Neural progenitor cell (in vitro differentiated cells): ENCODE measurements at places on chromosomes 5 and 9. TPM values are rescaled to one million over a fixed set of nuclear protein-coding genes. Genes with fewer than 3 reads are reported as not detected.

DNA sequence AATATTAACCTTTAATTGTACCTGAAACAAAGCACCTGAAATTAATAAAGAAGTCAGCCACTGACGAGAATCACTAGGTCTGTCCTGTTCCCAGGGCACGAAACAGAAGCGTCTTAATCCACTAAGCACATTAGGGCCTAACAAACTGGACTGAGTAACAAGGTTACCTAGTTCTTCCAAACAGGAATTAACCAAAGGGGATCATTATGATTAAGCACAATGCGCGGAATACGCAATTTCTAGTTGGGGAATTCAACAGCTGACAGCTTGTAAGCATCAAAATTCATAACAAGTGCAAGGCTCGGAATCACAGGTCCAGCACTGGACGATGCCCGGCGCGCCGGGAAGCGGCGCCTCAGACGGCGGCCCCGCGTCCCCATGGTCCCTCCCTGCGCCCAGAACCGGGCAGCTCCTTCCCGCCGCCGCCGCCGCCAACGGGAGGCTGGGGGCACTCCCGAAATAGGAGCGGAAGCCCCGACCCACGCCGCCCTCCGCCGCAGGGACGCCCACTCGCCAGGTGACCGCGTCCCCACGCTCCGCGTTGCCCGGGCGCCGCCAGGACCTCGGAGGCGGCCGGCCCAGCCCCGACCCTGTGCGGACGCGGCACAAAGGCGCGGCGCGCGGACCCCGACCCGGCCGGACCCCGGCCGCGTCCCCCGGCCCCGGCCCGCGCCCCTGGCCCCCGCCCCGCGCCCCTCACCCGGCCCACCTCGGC, 898 bp downstream of the CAMSAP1 start:
- peak overlapping the region; percentile 79 for H3K27ac ChIP-seq
- peaks cover 35% of the 10 kb centered on the region for H3K4me1 ChIP-seq
- peak overlapping the region; percentile 78 for H3K4me3 ChIP-seq
- H3K27me3 ChIP-seq, result no peaks in the 10 kb centered on the region
- no peaks in the 10 kb centered on the region for H3K36me3 ChIP-seq

- no peaks in the 10 kb centered on the region for H3K27me3 ChIP-seq
- peaks cover 40% of the 10 kb centered on the region for H3K4me1 ChIP-seq
- no peaks in the 10 kb centered on the region for H3K36me3 ChIP-seq
- no peak overlapping the region for H3K4me3 ChIP-seq
- DNase-seq, result peak; percentile 77
These were observed 4.7 kb upstream of the PPP1R26 start for GRCh38 chr9:135474915-135475314.

GRCh38 chr9:31034311-31034710, 1350.1 kb upstream of the ACO1 start:
- H3K36me3 ChIP-seq, result no peaks in the 10 kb centered on the region
- H3K4me1 ChIP-seq, result peaks cover 22% of the 10 kb centered on the region
- DNase-seq, result peak; percentile 1
- H3K27me3 ChIP-seq, result no peaks in the 10 kb centered on the region
- H3K4me3 ChIP-seq, result no peak overlapping the region

DNA sequence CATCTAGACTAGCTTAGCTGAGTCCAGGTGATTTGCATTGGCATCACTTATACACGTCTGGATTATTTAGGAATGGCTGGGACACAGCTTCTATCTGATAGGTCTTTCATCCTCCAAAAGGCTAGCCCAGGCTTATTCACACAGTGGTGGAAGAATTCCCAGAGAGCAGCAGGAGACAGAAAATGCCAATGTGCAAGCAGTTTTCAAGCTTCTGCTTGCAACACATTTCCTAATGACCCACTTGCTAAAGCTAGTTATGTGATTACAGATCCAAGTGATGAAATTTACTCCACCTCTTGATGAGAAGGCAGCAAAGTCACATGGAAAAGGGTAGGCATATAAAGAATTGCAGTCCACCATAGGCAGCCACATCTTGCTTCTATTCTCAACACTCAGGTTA, 44.2 kb upstream of the MAST4 start:
- H3K27me3 ChIP-seq, result no peaks in the 10 kb centered on the region
- H3K4me3 ChIP-seq, result no peak overlapping the region

DNA sequence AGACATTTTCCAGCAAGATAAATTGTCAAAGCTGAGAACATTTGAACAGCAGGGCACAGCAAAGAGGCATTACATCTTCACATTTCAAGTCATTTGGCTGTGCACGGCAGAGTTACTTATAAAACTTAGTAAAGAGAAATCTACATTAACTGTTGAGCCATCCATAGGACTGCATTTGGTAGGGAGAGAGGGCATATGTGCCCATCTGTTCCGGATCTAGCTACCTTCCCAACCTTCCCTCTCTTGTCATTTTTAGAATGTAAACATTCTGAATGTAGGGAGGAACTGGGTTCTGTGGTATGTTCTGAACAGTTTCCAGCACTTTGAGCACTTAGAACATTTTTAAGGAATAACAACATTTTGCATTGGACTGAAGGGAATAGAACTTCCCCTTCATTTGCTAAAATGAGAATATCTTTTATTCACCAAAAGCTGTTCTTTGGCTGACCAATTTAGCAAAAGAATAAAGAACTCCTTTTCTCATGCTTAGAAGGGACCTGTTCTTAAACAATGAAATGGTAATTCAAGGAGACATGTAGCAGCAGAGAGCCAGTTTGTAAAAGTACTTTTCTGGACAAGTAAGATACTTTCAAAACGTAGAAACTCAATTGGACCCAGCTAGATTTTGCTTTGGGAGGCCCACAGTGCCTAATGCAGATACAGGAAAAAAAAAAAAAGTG, 104.4 kb downstream of the CETN3 start:
- H3K4me1 ChIP-seq, result peaks cover 13% of the 10 kb centered on the region
- no peak overlapping the region for H3K4me3 ChIP-seq
- no peaks in the 10 kb centered on the region for H3K27me3 ChIP-seq
- H3K27ac ChIP-seq, result peak overlapping the region; percentile 31
- no peaks in the 10 kb centered on the region for H3K36me3 ChIP-seq

DNA sequence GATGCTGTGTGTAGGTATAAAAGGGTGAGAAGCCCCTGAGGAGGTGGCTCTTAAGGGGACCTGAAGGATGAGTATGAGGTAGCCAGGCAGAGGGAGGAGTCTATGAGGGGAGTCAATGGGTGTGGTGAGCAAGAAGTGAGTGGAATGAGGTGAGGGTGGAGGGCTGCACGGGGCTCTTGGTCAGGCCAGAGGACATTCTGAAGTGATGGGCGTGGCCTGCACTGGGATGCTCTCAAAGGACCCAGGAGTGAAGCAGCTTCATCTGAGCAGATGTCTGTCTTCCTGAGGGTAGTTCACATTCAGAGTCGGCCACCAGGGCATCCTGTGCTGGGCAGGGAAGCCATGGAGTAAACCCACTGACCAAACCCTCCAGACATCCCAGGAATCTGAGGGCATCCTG, 45.1 kb upstream of the SAP30L start:
- H3K27me3 ChIP-seq, result peaks cover 4% of the 10 kb centered on the region
- H3K4me1 ChIP-seq, result peaks cover 14% of the 10 kb centered on the region
- H3K36me3 ChIP-seq, result no peaks in the 10 kb centered on the region
- H3K4me3 ChIP-seq, result no peak overlapping the region

DNA sequence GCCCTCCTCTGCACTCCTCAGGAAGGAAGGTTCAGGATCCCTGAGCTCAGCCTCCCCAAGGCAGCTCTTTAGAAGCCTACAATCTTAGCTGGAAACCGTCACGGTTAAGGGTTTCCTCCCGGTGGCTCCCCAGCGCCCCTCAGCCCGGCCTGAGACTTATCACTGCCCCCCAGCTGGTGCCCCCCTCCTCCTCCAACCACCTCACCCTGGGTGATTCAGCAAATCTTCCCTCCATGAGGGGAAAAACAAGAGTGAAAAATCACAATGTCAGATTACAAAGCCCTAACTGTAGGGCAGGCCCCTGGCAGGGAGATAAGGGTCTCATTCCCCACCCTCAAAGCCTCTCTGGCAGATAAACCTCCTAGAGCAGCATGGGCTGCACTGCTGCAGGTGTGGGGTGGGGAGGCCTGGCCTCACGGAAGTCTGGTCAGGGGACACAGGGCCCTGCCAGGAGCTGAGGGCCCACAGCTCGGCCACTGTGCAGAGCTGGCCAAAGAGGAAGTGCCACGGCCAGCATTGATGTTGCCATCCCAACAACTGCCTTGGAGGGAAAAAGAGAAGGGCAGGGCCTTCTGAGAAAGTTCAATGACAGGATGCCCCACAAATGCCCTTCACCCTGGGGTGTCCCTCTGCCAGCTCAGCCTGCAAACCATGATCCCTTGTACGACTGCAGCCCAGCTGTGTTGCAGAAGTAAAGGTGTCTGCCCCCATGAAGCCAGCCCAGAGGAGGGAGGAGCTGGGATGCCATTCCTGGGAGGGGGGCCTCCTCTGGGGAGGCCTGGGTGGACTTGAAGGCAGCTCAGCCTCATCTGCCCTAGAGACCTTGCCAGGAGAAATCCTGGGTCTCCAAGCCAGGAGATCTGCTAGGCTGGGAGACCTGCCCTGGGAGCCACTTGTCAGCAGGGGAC, 25.9 kb downstream of the GFI1B start:
- peaks cover 23% of the 10 kb centered on the region for H3K4me1 ChIP-seq
- no peaks in the 10 kb centered on the region for H3K36me3 ChIP-seq
- no peak for DNase-seq
- H3K27ac ChIP-seq, result no peak overlapping the region
- peaks cover 63% of the 10 kb centered on the region for H3K27me3 ChIP-seq

DNA sequence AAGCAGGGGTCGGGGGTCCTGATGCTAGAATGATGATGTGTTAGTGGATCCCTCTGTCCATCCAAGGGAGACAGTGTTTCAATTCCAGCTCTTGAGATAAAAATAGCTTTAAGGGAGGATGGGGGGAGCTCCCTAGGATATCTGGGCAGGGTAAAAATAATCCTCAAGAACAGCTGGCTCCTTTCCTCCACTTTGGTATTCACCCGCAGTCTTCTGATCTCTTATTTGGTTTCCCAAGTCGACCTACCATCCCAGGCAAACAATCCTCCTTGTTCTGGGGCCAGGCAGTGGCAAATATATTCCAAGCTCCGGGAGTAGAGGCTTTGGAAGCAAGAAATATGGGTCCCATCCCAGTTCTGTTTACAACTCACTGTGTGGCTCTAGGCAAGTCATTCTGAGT, 14.5 kb upstream of the COL27A1 start:
- H3K27me3 ChIP-seq, result no peaks in the 10 kb centered on the region
- no peak overlapping the region for H3K4me3 ChIP-seq
- no peaks in the 10 kb centered on the region for H3K36me3 ChIP-seq

NIPAL4 gene
- not detected in 2 replicates for total RNA-seq

SLCO4C1 gene
- 0.09 and 0.43 TPM in 2 replicates for total RNA-seq
